ENCODE measurements at places on chromosomes 2 and 18. TPM values are rescaled to one million over a fixed set of nuclear protein-coding genes. Genes with fewer than 3 reads are reported as not detected.

DNA sequence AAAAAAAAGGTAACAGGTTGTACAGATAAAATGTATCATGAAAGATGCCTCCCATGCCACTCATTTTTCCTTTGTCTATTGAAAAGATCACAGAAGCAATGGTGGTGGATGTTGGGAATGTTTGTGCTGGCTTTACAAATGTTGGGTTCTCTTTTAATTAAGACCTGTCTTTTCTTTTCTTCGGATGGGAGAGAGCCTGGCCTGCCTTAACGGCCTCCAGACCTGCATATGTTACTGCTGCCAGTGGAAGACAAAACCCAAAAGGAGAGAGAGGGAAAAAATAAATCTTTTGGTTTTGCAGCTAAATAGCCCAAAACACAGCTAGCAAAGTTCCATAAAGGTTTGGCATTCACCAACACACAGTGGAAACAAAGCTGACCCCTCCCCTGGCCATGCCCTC lies 50.5 kb upstream of the FZD7 start:
- peaks cover 21% of the 10 kb centered on the region for H3K4me1 ChIP-seq
- no peak overlapping the region for H3K27ac ChIP-seq
- no peaks in the 10 kb centered on the region for H3K36me3 ChIP-seq
- no peak overlapping the region for H3K4me3 ChIP-seq
- DNase-seq, result no peak
- H3K27me3 ChIP-seq, result no peaks in the 10 kb centered on the region

DNA sequence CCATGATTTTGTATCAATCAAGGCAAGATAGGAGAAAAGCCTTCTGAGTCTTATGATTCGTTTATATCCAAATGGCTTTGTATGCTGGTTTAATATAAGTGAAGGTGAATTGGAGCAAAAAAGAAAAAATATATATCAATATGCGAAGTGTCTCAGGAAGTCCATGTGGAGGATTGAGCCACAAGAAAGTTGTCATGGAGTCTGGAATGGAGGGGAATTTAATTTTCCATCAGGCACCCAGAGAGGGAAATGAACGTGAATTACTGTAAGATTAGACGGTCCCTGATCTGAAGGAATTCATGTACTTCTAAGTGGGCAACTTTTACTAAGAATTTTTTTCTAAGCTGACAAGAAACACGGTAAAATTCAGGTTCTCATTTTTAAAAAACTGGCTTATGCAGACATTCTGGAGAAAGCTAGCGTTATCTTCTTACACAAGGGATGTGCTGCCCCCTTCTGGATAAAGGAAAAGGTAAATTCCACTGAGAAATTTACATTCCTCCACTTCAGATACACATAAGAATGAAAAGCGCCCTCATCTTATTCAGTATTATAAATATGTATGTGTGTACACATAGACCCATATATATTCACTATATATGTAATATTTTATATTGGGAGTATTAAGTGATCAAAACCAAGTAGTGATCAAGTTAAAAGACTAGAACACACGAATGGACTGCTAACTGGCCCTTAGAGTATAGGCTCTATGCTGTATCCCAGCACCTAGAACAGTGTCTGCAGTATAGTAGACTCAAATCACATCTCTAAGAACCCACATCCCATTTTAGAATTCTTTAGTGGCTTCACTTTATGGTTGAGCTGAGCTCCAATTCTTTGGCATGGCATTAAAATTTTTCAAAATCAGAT lies 289.0 kb upstream of the TFPI start:
- H3K27ac ChIP-seq, result no peak overlapping the region
- no peaks in the 10 kb centered on the region for H3K36me3 ChIP-seq
- H3K4me3 ChIP-seq, result no peak overlapping the region
- peak; percentile 62 for DNase-seq
- no peaks in the 10 kb centered on the region for H3K27me3 ChIP-seq

DNA sequence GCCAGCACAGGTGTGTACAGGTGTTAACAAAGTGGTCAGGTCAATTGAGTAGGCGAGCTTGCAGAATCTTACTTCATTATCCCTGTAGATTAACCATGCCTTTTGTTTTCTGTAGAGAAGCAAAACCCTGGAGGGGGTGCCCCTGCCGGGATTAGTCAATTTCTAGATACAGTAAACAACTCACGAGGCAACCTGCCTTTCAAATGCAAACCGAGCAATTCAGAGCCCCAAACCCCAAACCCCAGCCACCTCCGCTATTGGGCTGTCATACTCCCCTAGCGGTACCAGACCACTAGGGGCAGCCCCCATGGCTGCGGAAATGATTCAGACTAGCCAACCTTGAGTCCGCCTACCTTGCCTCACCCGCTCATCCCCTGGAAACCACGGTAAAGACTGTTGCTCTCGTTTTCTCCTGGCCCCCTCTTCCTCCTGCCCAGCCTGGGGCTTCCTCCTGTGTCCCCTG lies 61.4 kb upstream of the KIF5C start:
- no peaks in the 10 kb centered on the region for H3K4me1 ChIP-seq
- H3K27ac ChIP-seq, result no peak overlapping the region
- DNase-seq, result no peak
- H3K36me3 ChIP-seq, result no peaks in the 10 kb centered on the region
- no peak overlapping the region for H3K4me3 ChIP-seq

DNA sequence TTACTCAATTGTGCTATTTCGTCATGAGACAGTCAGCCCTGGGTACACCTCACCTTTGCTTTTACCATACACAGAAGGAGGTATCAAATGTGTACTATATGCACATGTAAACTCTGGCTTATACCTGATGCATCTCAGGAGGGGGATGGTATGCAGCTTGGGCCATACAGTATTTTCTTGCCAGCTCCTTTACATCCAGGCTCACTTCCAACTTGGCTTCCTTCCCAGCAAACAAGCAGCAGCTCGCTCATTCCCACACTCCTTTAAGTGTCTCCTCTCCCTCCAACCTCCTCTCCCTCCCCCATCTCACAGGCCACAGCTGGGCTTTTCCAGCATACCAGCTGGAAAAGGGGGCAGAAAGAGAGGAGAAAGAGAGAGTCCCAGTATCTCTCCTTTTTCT lies 9.6 kb downstream of the MARCHF4 start:
- no peak overlapping the region for H3K4me3 ChIP-seq

- no peaks in the 10 kb centered on the region for H3K27me3 ChIP-seq
- H3K36me3 ChIP-seq, result peaks cover 6% of the 10 kb centered on the region
- no peak for DNase-seq
- H3K4me3 ChIP-seq, result no peak overlapping the region
- peaks cover 3% of the 10 kb centered on the region for H3K4me1 ChIP-seq
Measured at GRCh38 chr2:46002507-46002883, 294.7 kb upstream of the EPAS1 start.

The DIPK1C gene
- polyA plus RNA-seq, result 0.10 TPM

DNA sequence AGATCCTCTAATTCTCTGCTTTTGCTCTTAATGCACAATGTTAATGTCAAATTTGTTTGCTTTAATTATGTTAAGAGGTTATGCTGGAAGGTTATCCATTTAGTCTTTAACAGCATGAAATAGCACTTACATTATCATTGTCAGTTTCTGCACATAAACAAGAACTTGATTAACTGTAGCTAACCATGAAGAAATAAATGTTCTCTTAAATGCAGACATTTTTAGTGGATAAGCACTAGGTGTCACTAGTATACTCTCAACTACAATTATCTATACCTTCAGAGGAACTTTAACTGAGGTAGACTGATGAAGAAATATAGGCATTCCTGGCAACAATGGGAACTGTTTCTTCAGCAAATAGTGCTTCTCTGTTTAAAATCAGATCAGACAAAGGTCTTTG lies 178.8 kb upstream of the CHST9 start:
- H3K4me1 ChIP-seq, result no peaks in the 10 kb centered on the region
- H3K27me3 ChIP-seq, result no peaks in the 10 kb centered on the region
- H3K4me3 ChIP-seq, result no peak overlapping the region
- H3K27ac ChIP-seq, result no peak overlapping the region
- peak; percentile 19 for DNase-seq

DNA sequence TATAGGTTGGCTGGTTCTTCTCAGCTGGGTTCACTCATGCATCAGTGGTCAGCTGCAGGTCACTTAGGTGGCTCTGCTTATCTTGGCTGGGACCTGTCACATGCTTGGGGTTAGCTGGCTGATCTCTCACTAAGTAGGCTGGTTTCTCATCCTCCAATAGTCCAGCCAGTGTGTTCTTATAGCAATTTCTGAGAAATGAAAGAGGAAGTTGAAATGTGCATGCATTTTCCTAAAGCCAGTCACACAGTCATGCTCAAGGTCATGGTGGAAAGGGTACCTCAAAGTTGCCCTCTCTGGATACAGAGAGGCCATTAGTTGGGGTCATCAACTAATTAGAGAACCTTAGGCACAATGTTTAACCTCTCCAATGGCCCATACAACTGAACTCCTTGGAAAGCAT lies 64.4 kb downstream of the KLHL29 start:
- no peaks in the 10 kb centered on the region for H3K27me3 ChIP-seq
- H3K4me3 ChIP-seq, result no peak overlapping the region
- no peak overlapping the region for H3K27ac ChIP-seq
- no peak for DNase-seq

GRCh38 chr2:112542984-112543661 lies 858 bp downstream of the POLR1B start:
- DNase-seq, result peak; percentile 17
- no peaks in the 10 kb centered on the region for H3K36me3 ChIP-seq
- H3K4me1 ChIP-seq, result peaks cover 5% of the 10 kb centered on the region
- no peak overlapping the region for H3K27ac ChIP-seq

DNA sequence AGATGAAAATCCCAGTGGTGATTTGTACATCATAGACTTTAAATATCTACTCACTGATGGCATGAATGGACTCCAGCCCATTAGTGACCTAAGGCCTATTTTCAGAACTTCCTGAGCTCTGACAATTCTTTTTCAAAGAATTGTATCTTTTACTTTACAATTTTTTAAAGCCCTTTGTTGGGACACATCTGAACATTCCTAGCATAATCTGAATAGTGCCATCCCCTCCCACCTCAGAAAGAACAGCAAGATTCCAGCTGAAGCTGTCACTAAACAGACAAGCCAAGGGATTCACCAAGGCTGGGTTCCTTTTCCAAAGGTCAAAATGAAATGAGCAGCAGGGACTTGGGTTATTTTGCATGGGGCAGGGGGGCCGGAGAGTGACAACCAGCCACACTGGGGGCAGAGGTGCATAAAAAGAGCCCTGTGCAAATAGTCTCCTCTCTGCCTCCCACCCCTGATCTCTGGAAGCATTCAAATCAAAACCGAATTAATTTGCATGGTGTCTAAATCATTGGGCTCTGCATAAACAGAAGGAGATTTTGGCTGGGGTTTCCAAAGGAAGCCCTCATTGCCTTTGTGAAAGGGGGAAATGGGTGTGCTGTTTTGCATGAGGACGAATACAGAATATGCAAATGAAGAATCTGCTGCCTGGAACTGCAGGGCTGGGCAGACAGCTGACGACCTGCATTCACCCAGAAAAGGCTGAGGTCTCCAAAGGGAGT lies 17.2 kb downstream of the EPHA4 start:
- H3K4me1 ChIP-seq, result no peaks in the 10 kb centered on the region
- no peaks in the 10 kb centered on the region for H3K27me3 ChIP-seq
- no peak for DNase-seq
- H3K4me3 ChIP-seq, result peak overlapping the region; percentile 5
- no peak overlapping the region for H3K27ac ChIP-seq

- H3K4me3 ChIP-seq, result no peak overlapping the region
- no peak for DNase-seq
- no peaks in the 10 kb centered on the region for H3K27me3 ChIP-seq
Measured at GRCh38 chr2:160200921-160201320, 849 bp upstream of the ITGB6 start.

DNA sequence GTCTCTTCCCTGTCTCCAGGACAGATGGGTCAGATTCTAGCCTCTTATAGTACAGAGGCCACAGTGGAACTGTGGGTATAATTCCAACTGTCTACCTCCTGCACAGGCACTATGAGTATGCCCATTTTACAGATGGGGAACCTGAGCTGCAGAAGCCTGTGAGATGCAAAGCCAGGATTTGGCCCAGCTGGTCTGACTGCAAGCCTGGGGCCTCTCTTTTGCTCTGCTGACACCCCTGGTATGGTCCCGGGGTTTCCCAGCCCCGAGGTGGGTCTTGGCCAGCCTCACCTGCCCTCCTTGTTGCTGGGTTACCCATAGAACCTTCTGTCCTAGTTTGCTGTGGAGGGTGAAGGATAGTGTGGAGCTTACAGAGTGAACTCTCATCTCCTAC lies 9.8 kb downstream of the HS6ST1 start:
- no peak overlapping the region for H3K4me3 ChIP-seq
- H3K36me3 ChIP-seq, result no peaks in the 10 kb centered on the region
- no peaks in the 10 kb centered on the region for H3K27me3 ChIP-seq

- H3K36me3 ChIP-seq, result no peaks in the 10 kb centered on the region
- no peak overlapping the region for H3K27ac ChIP-seq
- peaks cover 53% of the 10 kb centered on the region for H3K27me3 ChIP-seq
- H3K4me3 ChIP-seq, result no peak overlapping the region
Measured at GRCh38 chr18:59264651-59265245, 8.5 kb downstream of the RAX start.

The MREG gene
- 6.9 TPM for polyA plus RNA-seq

GRCh38 chr2:38105922-38106321 lies 30.0 kb upstream of the CYP1B1 start:
- H3K4me3 ChIP-seq, result no peak overlapping the region
- no peak for DNase-seq
- no peaks in the 10 kb centered on the region for H3K36me3 ChIP-seq
- no peaks in the 10 kb centered on the region for H3K4me1 ChIP-seq
- no peaks in the 10 kb centered on the region for H3K27me3 ChIP-seq

The CLEC4F gene
- 2.6 TPM for polyA plus RNA-seq

- H3K27me3 ChIP-seq, result no peaks in the 10 kb centered on the region
- no peak overlapping the region for H3K4me3 ChIP-seq
- H3K36me3 ChIP-seq, result no peaks in the 10 kb centered on the region
- H3K4me1 ChIP-seq, result no peaks in the 10 kb centered on the region
Measured at GRCh38 chr2:31415421-31415820, 879 bp upstream of the XDH start.

The PAX8 gene
- 0.45 TPM for polyA plus RNA-seq

The KCNS3 gene
- 4.1 TPM for polyA plus RNA-seq

DNA sequence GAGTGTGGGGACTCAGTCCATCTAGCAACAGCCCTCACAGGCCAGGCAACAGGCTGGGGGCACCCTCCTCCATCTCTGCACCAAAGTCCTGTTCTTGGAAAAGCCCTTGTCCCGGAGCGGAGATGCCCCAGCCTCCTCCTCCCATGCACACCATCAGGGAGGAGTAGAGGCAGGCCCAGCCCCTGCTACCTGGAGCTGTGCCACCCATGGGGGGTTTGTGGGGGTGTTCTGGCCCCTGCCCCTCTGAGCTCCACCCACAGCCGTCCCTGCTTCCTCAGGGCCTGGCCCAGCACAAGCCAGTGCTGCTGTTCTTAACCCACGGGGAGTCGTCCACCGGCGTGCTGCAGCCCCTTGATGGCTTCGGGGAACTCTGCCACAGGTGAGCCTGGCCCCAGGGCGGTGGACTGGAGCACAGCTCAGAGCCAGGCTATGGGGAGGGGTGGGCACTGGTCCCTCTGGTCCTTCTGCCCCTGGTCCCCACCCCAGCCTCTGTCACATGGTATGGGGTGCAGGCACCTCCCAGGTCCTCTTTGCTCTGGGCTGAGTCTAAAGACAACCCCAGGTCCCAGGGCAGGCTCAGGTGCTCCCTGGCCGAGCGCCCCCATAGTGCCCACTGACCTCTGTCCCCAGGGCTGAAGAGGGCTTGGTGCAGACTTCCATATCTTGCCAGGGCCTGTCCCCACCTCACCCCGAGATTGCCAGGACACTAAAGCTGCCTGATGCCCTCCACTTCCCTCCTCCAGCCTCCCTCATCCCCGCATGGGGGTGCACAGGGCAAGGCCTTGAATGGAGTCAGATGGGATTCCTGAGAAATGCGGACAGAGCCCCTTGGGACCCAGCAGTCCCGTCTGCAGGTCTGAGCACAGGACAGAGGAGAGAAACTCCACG lies 2.7 kb downstream of the AGXT start:
- no peak overlapping the region for H3K27ac ChIP-seq
- no peak for DNase-seq
- no peak overlapping the region for H3K4me3 ChIP-seq
- H3K36me3 ChIP-seq, result no peaks in the 10 kb centered on the region
- H3K27me3 ChIP-seq, result no peaks in the 10 kb centered on the region
- peaks cover 32% of the 10 kb centered on the region for H3K4me1 ChIP-seq
